ENCODE measurements at places on chromosomes 2 and 18. TPM values are rescaled to one million over a fixed set of nuclear protein-coding genes. Genes with fewer than 3 reads are reported as not detected.
A peak's percentile ranks its signal among the peaks of the same experiment; 100 is the strongest.

Gene ZNF385B
- total RNA-seq: not detected

Gene SATB2
- 5.0 TPM for total RNA-seq

Gene STON1
- 7.3 TPM for total RNA-seq

GRCh38 chr2:32712870-32713269 is 85.0 kb downstream of the TTC27 start:
- DNase-seq: no peak

DNA sequence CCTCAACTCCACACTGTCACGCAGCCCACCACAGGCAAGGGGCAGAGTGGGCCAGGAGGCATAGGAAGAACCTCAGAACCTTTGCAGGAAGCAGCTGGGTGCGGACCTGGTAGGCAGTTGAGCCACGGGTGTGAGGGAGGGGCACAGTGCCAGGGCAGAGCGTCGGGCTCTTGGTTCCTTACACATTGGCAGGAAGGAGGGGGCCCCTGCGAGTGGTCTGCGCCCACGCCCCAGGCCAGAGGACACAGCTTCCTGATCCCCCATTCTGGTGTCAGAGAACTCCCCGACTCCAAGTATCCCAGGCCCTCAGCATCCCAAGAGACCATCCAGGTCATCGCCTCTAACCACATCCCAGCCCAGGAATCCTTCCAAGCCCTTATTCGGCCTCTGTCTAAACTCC is 61.5 kb downstream of the TNS1 start:
- DNase-seq: no peak

- no peak for DNase-seq
Observed at GRCh38 chr2:99278793-99279291, 22.2 kb downstream of the LYG1 start.

DNA sequence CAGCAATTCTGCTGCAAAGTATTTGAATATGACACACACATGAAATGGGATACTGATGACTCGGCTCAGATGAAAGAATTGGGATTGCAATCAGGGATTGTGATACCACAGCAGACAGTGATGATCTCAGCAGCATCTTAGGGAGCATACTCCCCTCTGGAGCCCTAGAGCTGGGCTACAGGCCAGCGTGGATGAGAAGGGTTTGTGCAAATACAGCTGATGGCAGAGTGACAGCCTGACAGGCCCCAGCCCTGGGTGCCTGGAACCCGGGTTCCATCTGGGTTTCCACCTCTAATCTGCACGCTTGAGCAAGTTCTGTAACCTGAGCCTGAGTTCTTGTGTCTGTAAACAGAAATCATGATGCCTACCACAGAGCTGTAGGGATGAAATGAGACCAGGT is 418.0 kb downstream of the LRATD1 start:
- DNase-seq: no peak

DNA sequence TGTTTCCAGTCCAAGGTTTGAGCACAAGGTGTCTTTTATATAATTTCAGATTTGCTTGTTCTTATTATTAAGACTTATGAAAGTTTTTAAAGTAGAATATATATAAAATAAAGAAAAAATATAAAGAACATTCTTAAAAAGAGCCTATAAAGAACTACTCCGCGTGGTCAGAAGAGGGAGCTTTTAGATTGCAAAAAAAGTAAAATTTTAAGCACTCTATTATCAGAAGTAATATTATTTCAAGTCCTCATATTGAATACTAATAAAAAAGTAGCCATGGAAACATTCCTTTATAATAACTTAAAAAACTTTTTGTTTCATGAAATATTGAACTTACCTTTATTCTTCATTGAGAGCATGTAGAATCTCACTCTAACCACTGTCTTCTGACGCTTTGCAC is 51.4 kb downstream of the LINC00305 start:
- no peak for DNase-seq

- DNase-seq: no peak
Observed at GRCh38 chr2:41867553-41867952, 180.3 kb upstream of the PKDCC start.

DNA sequence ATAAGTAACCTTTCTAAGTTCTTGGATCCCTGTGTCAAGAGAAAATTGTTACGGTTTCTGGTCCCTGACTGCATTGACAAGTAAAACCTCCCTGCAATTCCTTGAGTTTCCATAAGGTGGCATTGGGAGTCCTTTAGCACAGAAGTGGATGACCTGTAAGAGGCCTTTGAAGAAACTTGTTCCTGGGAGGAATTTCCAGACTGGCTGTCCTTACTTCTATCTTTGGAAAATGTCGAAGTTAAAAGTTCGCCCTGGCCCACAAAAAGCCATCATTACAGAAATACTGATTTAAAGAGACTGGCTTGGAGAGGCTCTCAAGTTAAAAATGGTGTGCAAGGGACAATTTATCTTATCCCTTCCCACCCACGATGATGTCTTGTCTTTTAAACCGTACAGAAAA is 218.4 kb downstream of the CDH20 start:
- DNase-seq: peak; percentile 79
